NCI-H1417 (cell line): ENCODE measurements at places on chromosomes 5 and 9.

GRCh38 chr5:39716532-39717028 is 291.8 kb upstream of the DAB2 start:
- peak; percentile 4 for DNase-seq

DNA sequence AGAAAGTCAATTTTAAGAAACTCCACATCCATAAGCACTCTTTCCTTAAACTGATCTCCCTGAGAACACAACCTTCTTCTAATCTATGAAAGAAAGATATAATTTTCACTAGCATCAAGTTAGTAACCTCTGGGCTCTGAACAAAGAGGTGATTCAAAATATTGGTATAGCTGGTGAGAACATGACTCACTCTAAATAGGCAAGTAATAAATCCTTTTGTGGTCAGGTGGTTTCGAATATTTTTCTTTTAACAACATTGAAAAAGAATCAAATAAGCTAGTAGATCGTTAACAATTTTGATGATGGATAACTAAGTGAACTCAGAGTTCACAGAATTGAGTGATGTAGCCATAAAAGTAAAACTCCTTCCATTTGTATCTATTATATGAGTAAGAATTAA is 150.6 kb upstream of the IQGAP2 start:
- no peak for DNase-seq

DNA sequence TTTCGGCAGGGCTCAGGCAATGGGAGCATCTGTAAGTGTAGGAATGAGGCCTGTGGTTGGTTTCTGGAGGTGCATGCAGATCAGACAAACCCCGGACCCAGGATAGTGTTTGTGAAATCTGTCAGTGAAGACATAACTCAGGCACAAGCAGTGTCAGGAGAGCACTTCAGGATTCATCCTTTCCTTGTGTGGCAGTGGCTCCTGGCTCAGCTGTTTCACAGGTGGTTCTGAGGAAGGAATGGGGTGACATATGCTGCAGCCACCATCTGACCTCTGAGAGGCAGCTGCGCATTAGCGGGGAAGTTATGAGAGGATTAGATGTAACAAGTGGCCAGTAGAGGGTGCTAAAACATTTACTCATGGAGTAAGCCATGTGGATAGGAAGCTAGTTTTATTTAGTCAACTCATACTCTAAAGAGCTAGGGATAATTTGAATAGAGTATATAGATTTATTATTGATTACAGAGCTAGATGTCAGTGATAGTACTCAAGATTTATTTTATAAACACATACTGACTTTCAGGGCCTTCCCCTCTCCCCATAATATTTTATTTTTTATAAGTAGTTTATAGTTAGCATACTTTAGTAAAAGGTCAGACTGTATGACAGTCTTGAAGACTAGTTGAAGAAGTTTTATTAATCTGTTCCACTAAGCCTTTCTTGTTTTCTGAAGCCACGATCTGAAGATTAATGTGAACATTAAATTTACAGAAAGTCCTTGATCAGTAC is 28.4 kb downstream of the NNT start:
- DNase-seq, result peak; percentile 94

DNA sequence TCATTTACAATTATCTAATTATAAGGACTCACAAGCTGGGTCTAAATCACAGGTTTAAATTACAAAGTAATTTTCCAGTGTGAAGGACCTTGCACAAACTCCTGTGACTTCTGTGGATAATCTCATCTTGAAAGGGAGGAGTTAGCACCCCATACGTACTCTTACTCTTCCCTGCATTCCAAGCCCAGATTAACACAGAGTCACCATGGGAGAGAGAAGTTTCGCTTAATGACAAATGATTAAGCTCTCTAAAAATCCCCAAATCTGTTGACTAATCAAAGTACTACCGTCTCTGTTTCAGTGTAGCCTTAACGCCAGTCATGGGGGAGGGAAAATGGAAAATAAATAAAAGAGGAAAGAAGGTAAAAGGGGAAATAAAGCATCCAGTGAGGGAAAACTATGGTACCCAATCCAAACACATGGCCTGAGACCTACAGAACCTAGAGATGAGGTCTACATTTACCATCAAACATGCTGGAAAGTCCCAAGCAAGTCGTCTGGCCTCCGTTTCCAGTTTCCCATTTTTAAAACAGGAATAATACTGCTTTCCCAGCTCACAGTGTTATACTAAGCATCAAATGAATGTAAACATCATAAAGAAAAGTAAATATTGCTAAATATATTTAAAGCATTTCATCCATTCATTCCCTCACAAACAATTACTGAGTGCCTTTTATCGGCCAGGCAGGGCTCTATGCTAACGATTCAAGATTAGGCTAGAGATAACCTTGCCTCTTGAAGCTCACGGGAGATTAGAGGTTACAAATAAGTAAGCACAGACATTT is 63.2 kb downstream of the PCA3 start:
- no peak for DNase-seq

GRCh38 chr5:124210111-124210910 is 536.1 kb downstream of the ZNF608 start:
- DNase-seq, result no peak

- DNase-seq, result no peak
Measured at GRCh38 chr5:176579323-176579722, 30.2 kb downstream of the CDHR2 start.

GRCh38 chr5:24525414-24525813 is 119.4 kb downstream of the CDH10 start:
- no peak for DNase-seq

DNA sequence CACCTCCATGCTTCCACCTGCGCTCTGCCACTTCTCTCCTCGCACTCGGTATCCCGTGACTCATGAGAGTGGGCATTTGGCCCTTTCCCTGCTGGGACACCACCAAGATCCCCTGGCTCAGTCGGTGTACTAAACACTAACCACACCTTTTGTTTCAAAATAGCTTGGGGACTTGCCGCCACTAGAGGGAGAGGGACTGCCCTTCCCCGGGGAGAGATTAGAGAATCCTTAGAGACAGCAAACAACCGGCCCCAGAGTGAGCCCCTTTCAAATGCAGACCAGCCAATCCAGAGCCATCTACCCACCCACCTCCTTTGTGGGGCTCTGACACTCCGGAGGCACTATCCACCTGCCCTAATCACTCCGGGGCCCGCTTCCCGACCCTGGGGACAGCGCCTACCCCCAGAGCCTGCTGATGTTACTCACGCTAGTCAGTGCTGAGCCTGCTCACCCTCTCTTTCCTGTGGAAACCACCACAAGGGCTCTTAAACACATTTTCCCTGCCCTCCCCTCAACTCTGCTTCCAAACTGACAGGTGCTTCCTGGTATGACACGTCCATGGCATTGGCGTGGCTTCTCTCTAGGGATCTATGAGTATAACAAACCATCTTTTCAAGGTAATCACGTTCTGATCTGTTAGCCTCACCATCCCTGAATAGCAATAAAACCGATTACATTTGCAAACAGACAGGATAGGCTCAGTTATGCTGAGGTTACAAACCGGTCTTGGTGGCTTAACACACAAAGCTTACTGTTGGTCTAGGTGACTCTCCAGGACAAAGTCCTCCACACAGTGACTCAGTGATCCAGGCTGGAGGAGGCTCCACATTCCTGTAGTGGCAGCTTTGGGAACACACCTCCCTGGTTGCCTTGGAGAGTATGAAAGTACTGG is 180.1 kb upstream of the MVB12B start:
- peak; percentile 89 for DNase-seq

- no peak for DNase-seq
Measured at GRCh38 chr5:151214614-151215545, 9.0 kb downstream of the CCDC69 start.

GRCh38 chr5:152527358-152528052 is 122.4 kb upstream of the NMUR2 start:
- DNase-seq, result no peak

DNA sequence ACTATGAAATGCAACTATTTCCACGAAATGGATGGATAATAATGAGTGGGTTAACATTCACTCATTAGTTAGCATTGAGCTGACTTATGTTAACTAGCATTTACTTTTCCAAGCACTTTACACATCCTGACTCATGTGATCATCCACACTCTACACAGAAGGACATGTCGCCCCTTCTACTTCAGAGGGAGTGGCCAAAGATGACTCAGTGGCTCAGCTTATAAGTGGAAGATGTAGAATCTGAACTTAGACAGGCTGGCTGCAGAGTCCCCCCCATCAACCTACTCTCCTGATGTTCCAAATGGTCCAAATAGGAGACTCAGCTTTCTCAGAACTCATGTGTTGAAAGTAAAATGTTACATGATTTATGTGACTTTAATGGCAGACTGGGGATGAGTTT is 146.0 kb downstream of the ADCY2 start:
- no peak for DNase-seq

- DNase-seq, result no peak
Measured at GRCh38 chr5:148125641-148126040, 42.7 kb upstream of the SPINK14 start.

- no peak for DNase-seq
Measured at GRCh38 chr5:1172670-1173404, 28.6 kb upstream of the SLC6A19 start.

GRCh38 chr9:135813671-135814290 is 93.6 kb downstream of the CAMSAP1 start:
- DNase-seq, result no peak

DNA sequence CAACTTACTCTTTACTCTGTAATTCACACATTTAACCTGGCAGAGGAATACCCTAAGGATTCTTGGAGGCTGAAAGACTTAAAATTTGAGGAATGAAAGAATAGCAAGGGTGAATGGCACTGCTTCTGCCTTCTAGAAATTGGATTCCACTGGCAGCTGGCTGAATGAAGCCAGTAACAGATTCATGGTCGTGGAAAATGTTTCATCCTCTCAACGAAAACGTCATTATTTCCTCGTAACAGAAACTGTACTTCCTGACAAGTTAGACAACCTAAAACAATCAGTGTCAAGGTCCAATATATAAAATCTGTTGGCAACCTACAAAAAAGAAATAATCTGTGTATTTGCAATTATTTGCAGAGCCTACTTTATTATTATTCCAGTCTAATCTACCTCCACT is 39.7 kb downstream of the BNC2 start:
- DNase-seq, result no peak

GRCh38 chr5:64566310-64566916 is 60.6 kb downstream of the RGS7BP start:
- no peak for DNase-seq

DNA sequence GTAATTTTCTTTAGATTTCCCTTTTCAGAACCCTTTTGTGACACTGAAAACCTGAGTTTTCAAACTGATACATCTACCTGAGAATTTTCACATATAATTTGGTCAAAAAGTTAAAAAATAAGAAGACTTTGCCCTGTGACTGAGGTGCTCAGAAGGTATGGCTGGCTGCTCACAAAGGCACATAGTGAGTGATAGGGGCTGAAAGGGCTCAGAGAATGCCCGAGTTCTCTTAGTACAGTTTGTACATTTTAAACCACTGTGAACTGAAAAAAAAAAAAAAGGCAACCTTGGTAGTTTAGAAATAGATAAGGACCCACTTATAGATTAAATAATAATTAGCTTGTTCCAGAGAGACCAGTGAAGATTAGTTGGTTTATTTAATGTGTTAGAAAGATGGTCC is 18.1 kb upstream of the PSAT1 start:
- no peak for DNase-seq

DNA sequence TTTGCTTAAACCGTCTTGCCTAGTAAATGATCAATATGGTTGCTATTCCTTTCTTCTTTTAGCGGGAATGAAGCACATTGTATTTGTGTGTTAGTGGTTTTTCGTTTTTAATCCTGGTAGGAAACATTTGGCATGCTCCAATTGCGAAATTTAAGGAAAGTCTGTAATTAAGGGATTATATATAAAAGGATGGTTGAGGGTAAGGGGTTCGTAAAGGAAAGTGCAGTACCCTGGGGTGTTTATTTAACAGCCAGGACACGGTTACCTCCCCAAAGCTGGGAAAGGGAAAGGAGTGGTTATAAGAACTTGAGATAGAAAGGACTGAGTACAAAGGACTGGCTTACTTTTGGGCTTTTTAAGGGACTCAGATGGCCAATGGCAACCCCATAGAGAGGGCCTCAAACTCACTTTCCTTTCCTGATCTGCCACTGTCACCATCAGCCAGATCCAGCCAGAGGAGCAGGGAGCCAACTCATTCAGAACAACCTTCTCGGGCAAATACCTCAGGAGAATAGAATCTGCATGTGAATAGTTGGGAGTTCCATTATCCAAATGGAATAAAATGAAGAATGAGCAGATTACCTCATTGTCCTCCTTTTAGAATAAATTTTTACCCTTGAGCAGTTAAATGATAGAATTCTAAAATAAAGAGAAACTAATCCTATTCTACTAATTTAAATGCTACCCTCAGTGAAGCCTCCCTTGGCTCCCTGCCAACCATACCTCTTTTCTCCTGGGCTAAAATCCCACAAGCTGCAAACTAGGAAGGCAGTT is 117.7 kb downstream of the SNCAIP start:
- peak; percentile 10 for DNase-seq

GRCh38 chr9:21078702-21079101 is 960 bp upstream of the IFNB1 start:
- DNase-seq, result no peak

DNA sequence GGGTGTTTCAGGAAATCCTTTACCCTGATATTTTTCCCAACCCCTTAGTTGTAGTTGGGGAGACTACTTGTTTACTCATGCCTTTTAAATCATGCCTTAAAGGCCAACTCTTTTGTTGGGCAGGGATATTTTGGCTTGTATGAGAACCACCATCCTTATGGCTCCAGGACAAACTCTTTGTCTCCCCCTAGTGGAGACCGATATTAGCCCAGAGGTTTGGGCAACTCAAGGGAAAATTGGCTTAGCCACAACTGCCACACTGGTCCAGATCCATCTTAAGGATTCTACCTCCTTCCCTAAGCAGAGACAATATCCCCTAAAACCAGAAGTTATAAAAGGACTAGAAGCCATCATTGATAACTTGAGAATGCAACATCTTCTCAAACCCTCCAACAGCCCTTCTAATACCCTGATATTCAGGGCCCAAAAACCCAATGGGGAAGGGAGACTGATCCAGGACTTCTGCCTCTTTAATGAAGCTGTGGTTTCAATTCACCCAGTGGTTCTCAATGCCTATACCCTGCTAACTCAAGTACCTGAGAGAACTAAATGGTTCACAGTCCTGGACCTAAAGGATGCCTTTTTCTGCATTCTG is 100.9 kb upstream of the HCN1 start:
- peak; percentile 11 for DNase-seq

- DNase-seq, result no peak
Measured at GRCh38 chr5:1779782-1780613, 19.6 kb downstream of the MRPL36 start.

DNA sequence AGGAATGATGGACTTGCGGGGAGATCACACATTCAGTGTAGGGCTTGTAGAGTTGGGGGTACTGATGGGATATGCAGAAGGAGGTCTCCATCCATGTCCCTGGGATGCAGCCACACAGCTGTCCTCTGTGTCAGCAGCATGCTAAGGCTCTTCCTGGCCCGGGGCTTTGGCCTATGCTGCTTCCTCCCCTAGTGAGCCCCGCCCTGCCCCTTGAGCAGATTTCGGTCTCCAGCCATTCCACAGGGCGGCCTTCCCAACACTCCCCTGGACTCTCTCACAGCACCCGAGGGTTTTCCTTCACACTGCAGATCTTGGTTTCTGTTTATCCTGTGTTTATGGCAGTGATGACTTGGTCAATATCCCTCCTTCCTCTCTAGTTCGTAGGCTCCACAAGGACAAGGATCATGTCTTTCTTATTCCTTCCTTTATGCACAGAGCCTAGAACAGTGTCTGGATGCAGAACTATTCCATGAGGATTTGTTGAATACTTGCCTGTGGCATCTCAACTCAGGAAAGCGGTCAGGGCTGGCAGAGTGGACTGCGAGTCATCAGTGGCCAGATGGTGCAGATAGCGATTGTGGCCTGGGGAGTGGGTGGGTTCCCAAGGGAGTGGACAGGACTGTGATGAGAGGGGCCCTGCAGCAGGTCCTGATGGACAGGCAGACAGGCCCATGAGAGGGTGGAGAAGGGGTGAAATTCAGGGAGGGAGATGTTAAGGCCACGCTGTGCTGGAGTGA is 114.2 kb downstream of the RGS3 start:
- no peak for DNase-seq
